Ammon's horn (tissue), 1 donor: ENCODE measurements at places on chromosomes 2 and 18.

DNA sequence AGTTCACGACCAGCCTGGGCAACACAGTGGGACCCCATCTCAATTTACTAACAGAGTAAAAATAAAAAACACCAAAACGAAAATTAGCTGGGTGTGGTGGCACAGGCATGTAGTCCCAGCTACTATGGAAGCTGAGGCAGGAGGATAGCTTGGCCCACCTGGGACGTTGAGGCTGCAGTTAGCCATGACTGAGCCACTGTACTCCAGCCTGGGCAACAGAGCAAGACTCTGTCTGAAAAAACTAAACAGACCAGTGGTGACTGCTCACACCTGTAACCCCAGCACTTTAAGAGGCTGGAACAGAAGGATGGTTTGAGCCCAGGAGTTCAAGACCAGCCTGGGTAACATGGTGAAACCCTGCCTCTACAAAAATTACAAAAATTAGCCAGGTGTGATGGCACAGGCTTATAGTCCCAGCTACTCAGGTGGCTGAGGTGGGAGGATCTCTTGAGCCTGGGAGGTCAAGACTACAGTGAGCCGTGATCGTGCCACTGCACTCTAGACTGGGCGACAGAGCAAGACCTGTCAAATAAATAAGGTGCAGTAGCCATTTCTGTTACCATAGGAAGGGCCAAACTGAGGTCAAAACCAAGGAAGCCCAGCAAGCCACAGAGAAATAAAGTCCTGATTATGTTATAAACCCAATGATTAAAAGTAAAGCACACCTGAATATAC is 14.0 kb downstream of the USP34 start:
- DNase-seq: no peak

DNA sequence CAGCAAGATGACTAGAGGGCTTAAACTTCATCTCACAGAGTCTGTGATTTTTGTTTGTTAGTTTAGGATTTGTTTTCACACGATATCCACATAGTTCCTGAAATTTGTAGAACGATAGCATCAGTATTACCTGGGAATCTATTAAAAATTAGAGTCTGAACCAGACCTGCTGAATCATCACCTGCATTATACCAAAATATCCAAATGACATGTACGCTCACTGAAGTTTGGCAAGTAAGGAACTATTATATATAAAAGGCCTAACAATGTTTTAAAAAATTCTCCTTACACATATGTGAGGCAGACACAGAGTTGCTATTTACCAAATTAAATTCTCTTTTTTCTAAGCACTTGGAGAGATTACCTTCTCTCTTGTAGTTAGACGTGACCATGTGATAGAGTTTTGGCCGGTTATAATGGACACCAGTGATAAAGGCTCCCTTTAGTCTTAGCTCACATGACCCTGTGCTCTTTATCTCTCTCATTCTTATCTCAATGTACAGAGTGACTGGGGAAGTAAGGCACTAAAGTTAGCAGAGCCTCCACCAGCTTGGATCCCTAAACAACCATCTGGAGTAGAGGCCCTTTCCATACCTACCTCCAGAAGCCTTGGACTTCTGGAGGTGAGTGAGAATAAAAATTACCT is 363.1 kb downstream of the DSC3 start:
- DNase-seq: no peak

GRCh38 chr2:171807831-171808393 is 86.1 kb downstream of the SLC25A12 start:
- DNase-seq: no peak

DNA sequence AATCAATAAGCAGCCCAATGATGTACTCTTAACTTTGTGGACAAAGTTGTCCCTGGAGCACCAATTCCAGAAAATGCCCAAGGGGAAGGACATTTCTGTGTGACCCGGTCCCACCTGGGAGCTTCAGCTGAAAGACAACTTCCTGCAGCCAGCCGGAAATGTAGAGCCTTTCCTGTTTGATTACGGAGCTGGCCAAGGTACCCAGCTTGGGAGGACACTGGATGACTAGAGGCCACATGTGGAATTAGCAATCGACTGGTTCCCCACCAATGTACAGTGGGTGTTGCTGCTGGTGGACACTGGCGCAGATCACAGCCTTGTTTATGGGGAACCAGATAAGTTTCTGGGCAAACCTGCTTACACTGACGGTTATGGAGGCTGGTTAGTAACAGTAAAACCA is 53.0 kb upstream of the ZC3H15 start:
- DNase-seq: no peak

GRCh38 chr2:5926871-5927512 is 234.8 kb downstream of the SOX11 start:
- DNase-seq: peak; percentile 46

DNA sequence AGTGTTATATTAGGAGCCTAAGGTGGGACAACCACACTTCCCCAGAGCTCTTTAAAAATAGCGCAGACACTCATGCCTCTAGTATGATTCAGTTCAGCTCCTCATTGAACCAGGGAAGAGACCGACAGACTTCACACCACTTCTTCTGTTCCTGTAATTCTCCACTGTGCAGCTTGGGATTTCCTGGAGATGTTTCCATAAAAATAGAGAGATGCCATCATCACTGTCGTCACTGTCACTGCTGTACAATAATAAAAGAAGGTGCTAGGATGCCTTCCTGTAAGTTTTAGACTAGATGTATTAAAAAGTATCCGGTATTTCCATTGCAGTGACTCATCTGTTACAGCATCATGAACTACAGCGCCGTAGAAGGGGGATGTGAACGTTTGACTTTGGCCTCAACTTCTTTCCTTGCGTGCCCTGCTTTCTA is 110.9 kb downstream of the FAM210A start:
- DNase-seq: peak; percentile 9

GRCh38 chr18:70181725-70182124 is 23.8 kb downstream of the RTTN start:
- DNase-seq: no peak

DNA sequence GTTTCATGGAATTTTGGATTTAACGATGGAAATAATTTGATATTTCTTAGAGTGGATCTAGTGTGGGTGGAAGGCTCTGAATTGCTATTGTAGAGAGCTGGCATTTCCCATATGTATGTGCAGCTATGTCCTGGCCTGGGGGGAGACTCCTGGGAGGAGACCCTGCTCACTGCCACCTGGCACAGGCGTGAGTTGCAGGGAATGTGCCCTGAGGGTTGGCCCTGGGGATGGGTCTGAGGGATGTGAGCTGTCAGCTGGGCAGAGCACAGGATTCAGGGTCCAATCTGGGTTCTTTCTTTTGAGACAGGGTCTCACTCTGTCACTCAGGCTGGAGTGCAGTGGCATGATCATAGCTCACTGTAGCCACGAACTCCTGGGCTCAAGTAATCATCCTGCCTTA is 120.2 kb downstream of the CLIP4 start:
- no peak for DNase-seq

DNA sequence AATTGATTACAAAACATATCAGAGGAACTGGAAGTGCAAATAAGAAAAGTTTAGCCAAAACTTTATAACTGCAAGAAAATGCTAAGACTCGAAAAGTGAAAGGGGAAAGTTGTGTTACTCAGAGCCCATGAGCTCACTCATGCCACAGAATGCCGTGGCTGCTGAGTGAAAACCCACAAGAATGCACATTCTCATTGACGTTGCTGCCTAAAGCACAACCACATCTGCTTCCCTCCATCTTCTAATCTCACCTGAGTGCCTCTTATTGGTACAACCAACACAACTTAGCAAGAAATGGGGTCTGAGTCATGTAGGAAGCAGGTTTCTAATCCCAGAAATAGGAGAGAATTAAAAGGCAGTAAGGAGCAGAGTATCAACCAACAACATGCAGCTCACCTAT is 259.7 kb downstream of the LNPK start:
- DNase-seq: no peak

GRCh38 chr18:46461993-46462392 is 195.0 kb downstream of the LOXHD1 start:
- DNase-seq: no peak

GRCh38 chr2:210363876-210364275 is 48.9 kb upstream of the MYL1 start:
- DNase-seq: no peak

DNA sequence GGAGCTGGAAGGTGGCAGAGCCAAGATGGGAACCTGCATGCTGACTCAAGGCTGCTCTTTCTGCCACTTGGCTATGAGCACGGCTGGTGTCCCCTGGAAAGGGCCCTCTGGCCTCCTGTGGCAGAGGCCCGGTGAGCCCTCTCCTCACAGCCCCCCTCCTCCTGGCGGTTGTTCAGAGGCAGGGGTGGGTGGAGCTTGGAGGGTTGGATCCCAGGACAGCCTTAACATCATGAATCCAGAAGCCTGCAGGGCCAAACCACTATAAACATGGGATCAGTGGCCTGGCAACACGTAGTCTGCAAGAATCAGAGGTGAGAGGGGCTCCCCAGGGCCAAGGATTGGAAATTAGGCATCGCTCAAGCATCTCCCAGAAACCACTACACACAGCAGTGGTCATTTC is 48.5 kb upstream of the LOXHD1 start:
- no peak for DNase-seq

DNA sequence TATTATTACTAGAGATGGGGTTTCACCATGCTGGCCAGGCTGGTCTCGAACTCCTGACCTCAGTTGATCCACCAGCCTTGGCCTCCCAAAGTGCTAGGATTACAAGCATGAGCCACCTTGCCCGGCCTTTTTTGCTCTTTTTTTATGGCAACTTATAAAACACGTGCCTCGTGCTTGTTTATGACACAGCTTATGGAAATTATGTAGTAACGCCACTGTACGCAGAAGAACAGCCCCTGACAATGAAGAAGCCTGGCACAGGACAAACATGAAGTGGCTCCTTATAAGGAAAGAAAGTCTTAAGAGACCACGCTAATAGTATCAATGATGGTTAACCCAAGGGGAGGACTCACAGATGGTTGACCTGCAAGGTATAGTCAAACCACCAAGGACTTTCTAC is 37.2 kb upstream of the RAPH1 start:
- DNase-seq: no peak

DNA sequence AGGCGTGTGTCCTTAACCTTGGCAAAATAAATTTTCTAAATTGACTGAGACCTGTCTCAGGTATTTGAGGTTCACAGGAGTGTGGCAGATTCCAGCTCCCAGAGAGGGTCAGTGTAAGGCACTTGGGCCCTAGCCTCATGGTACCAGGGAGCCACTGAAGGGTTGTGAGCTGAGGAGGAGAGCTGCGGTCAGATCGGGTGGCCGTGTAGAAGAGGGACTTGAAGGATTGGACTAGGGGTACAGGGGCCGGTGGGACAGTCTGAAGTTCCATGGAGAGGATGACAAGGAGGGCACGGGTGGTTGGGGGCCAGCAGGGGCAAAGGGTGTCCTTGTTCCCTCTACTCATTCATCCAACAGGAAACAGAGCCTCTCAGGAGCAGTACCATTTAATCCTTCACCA is 327.0 kb upstream of the HS6ST1 start:
- DNase-seq: no peak

DNA sequence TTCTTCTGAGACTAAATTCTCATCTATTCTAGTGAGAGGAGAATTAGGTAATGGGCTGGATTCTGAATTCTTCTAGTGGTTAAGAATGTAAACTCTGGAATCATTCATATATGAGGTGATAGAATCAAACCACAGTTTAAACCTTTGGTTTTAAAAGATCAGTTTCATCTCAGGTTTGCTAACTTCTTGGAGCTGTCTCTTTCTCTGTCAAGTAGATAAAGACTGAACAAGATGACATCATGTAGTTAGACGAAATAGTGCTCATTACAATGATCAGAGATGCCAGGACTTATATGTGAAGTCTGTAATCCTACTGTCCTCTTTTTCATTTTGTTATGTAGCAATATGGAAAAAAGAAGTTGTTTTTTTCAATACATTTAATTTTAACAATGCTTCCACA is 4.9 kb downstream of the CEBPZOS start:
- no peak for DNase-seq

- no peak for DNase-seq
Measured at GRCh38 chr18:13381331-13381730, 162.8 kb downstream of the LDLRAD4 start.

GRCh38 chr2:198129609-198130008 is 325.2 kb downstream of the PLCL1 start:
- DNase-seq: no peak

- DNase-seq: no peak
Measured at GRCh38 chr18:23279931-23280330, 144.6 kb downstream of the CABLES1 start.

DNA sequence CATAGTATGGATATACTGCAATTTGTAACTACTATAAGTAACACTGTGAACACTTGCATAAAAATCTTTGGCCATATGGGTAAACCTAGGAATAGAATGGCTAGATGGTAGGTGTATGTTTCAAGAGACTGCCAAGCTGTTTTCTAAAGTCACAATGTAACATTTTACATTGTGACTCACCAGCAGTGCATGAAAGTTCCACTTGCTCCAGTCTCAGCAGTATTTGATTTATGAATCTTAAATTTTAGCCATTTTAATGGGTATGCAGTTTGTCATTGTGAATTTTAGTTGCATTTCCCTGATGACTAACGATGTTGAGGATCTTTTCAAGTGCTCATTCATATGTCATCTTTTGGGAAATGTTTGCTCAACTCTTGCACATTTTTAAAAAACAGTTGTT is 86.1 kb downstream of the FARSB start:
- DNase-seq: peak; percentile 9

GRCh38 chr2:8611700-8612099 is 70.2 kb upstream of the ID2 start:
- DNase-seq: no peak

GRCh38 chr18:63298400-63299365 is 20.9 kb downstream of the BCL2 start:
- no peak for DNase-seq

DNA sequence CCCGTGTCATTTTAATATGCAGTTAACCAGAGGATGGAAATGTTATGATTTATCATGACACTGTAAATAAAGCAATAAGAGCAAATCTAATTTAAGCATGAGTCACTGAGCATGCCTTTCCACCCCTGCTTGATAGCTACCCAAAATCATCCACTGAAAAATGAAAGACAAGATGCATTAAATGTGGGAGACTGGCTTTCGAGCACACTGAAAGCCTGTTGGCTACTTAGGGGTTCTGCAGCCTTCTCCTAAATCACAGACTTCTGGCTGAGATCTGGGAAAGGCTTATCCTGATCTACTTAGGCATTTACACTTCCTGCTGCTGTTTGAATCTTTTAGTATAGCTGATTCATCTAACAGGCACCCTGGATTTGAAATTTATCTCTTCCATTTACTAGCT is 778.3 kb upstream of the CDH7 start:
- DNase-seq: no peak

DNA sequence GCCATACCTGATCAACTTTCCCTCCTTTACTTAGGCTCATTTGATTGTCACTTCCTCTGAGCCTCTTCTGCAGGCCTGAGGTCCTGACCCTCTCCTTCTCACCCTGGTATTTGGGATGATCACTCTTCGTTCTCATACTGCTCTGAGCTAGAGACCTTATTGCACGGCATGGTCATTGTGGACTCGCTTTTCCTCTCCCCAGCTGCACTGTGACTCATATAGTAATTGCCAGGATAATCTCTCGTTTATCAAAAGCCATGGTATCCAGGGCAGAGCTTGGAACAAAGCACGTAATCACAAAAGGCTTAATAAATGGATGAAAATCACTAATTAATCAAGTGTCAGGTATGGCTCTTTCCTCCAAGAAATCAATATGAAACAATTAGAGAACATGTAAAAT is 40.9 kb upstream of the TRIB2 start:
- DNase-seq: no peak

- peak; percentile 59 for DNase-seq
Measured at GRCh38 chr2:23135481-23136100, 249.4 kb upstream of the KLHL29 start.

GRCh38 chr2:112075490-112076260 is 20.6 kb downstream of the TMEM87B start:
- DNase-seq: no peak

GRCh38 chr2:125746321-125747164 is 909.4 kb upstream of the GYPC start:
- DNase-seq: no peak

GRCh38 chr18:25443776-25444175 is 91.8 kb upstream of the ZNF521 start:
- no peak for DNase-seq
